ENCODE measurements at places on chromosomes 1 and 21.

- DNase-seq: no peak
These were observed 50.5 kb downstream of the ZFYVE9 start for GRCh38 chr1:52192436-52192835.

GRCh38 chr1:169484101-169484500 is 1.6 kb downstream of the SLC19A2 start:
- no peak for DNase-seq

DNA sequence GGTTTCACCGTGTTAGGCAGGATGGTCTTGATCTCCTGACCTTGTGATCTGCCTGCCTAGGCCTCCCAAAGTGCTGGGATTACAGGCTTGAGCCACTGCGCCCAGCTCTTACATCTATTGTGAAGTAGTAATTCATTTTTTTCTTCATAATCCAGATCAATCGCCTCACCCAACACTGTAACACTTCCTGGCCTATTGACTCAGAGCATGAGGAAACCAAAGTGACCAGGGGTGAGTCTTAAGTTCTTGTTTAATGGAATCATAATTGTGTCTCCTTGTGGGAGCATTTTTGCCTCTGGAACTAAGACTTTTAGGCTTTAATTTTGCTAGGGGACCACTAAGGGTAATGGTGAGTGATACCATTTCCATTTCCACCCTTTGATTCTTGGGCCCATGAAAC is 27.4 kb downstream of the TNFSF18 start:
- no peak for DNase-seq

GRCh38 chr1:175628548-175629317 is 114.7 kb downstream of the TNR start:
- no peak for DNase-seq

DNA sequence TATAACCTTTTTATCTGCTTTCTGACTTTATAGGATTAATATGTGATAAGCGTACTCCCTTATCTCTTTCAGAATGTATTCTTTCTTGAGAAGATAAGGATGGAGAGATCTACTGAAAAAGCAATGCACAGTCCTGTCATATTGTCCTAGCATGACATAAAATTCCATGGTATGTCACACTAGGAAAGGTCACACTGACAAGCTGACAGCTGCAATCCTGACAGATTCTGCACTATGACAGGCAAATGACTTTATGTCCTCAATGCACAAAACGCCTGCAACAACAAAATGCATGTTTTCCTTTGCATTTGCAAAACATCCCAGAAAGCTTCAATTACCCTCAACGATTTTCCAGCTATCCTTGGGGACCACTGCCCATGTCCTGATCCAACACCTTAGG is 393.8 kb downstream of the DSCAM start:
- DNase-seq: no peak

DNA sequence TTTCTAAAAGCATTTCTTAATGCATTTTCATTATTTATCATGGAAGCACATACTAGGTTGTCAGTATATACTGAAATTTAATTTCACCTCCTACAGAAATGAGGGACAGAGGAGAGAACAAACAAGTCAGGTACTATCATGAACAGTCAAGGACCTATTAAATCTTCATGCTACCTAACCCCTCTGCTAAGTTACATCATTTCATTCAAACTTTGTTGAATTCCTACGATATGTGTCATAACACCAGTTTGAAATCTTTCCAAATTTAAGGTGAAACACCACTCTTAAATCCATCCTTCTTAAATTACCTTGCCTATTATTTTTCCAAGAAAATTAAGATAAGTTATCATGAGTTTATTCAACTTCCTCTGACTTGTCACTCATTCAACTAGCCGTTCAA is 78.9 kb downstream of the DENND1B start:
- DNase-seq: no peak

DNA sequence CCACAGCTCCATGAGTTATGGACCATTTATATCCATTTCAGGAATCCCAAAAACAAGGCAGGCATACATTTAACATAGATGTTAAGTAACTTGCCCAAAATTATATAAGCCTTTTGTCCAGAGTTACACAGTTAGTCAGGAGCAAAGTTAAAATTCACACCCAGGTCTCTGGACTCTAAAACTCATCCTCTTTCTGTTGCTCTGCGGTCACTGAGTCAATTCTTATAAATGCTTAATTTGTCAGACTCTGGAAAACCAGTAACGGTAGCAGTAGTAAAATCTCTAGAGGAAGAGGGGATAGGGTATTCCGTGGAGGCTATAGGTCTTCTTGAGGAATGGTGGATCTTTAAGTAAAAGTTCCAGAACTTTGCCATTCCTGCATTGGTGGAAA is 223.6 kb upstream of the JUN start:
- DNase-seq: no peak

GRCh38 chr21:17460094-17460493 is 52.7 kb upstream of the CXADR start:
- DNase-seq: no peak

DNA sequence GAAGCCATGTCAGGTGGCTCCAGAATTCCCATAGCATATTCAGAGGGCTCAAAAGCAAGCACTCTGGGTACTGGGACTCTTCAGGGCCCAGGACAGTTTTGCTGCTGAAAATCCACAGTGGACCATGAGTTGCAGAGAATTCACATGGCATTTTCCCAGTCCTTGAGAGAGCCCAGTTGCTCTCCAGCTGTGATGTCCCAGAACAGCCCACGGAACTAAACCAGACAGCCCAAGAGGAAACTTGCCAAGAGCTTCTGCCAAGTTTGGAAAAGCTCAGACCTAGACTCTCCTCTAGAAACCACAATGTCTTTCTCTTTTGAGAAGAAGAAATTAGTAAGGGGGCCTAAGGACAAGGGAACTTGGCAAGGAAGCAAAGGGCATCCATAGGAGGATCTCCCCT is 69.4 kb downstream of the RGS2 start:
- DNase-seq: no peak

- DNase-seq: no peak
These were observed 12.3 kb upstream of the RASSF5 start for GRCh38 chr1:206495011-206495461.

- peak; percentile 94 for DNase-seq
These were observed 111.4 kb upstream of the ARTN start for GRCh38 chr1:43822040-43822690.

DNA sequence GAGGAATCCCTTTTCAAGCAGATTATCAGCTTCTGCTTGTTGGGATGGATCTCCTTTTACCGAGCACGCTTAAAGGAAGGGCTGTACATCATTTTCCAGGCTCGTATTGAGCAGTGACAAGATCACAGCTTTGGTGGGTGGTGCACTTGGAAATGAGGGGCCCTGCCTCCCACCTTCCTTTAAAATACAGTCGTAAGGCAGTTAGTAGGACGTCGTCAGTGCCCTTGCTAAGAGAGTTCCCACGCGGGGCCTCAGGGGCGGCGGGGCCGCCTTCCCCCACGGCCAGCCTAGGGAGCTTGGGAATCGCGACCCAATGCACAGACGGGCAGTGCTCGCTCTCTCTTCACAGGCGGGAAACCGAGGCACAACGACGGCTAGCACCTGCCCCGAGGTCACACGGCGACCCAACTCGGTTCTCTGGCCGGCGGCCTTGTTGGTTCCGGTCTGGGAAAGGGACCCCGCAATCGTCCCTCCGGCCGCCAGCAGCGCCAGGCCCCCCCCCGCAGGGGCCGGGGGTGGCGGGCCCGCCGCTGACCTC is 58.6 kb downstream of the H3-3A start:
- no peak for DNase-seq

DNA sequence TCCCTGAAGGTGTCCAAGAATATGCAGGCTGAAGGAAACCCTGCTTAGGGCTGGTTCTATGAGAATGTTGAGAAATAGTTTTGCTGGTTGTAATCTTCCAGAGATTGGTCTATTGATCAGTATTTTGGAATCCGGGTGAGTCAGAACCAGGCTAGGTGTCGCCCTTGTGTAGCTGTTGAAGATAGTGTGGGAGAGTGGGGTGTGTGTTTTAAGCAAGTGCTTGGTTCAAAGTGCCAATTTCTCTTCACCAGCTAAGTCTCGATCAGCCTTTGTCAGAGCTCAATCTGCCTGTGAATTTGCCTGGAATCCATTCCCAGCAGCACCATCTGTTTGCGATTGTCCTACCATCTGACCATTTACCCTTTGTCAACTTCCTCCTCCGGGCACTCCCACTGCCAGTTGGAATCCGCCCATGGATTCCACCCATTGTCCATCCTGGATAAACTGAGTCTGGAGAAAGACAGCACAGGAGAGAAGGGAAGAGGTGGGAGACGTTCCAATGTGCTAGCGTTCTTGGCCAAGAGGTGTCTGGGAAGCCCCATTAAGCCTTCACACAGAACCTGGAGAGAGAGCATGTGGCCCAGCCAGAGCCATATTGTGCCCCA is 59.4 kb upstream of the CYP2J2 start:
- no peak for DNase-seq

DNA sequence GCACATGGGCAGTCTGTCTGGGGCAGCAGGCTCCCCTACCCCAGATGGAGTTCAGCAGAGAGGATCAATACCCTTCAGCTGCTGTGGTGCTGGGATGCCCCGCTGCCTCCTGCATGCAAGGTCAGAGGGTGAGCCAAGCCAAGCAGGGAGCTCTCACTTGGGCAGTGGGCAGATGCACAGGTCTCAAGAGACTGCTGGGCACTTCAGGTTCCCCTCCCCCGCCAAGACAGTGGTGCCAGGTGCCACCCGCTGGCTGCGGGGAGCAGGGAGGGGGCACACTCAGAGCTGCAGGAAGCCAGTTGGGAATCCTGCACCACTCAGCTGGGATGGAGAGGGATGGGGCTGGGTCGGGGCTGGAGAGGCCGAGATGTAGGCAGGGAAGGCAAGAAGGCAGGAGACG is 15.8 kb upstream of the EVA1B start:
- DNase-seq: no peak

GRCh38 chr1:12598974-12599373 is 19.0 kb downstream of the DHRS3 start:
- DNase-seq: no peak

DNA sequence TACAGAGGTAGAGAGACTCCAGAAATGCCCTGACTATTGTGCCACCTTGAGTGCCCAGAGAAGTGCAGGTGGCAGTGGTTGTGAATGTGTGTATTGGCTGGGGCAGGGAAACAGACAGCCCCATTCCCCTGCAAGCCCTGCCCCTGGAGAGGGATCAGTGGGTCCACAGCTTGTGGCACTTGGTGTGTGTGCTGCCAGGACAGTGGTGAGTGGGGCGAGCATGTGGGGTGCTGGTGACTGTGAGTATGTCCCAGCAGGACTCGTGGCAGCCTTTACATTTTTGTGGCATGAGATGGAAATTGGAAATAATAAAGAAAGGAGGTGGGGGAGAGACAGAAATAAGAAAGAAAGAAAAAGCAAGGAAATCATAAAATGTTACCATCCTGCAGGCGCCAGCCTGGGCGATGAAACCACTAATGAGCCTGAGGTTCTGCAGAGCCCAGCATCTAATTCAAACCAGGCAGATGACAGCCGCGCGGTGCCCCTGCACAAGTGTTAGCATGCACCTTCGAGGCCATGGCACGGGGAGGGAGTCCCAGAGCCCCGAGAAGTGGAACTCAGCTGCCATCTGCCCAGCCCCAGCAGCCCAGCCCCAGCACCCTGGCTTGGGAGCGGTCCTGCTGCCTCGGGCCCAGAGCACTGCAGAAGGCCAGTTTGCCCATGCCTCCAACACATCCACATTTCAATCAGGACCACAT is 49.1 kb upstream of the ZBTB40 start:
- no peak for DNase-seq

DNA sequence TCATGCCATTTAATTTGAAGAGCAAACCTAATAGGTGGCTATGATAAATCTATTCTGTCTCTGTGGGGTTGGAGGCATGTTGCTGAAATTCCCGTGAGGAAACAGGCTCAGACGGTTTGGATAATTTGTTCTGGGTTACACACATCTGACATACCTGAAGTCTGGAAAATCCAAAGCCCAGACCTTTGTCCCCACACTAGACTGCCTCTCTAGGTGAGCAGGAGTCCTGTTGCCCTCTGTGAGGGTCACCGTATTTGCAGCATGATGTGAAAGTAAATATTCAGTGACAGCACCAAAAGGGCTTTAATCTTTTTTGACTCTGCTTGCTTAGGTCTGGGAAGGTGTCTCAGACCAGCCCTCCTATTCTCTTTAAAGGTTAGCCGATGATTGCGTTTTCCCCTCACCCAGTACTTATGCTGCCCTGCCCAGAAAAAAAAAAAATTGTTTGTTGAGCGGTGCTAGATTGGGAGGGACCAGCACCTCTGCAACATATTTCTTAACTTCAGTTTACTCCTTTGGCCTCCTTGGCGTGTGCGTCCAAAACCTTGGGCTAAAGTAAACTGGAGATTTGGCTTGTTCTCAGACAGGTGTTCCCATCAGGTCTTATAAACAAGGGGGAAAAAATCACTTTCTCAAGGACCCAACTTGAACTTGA is 67.0 kb downstream of the CACHD1 start:
- no peak for DNase-seq

DNA sequence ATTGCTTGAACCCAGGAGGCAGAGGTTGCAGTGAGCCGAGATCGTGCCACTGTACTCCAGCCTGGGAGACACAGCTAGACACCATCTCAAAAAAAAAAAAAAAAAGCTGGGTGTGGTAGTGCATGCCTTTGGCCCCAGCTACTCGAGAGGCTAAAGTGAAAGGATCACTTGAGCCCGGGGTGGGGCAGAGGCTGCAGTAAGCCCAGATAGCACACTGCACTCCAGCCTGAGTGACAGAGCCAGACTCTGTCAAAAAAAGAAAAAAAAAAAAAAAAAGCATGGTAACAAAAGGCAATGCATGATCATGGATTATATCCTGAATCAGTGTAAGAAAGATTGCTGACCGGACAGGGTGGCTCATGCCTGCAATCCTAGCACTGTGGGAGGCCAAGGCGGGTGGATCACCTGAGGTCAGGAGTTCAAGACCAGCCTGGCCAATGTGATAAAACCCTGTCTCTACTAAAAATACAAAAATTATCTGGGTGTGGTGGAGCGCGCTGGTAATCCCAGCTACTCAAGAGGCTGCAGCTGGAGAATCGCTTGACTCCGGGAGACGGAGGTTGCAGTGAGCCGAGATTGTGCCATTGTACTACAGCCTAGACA is 76.3 kb downstream of the RUSC1 start:
- no peak for DNase-seq

GRCh38 chr1:62613325-62613727 is 16.0 kb downstream of the ANGPTL3 start:
- DNase-seq: no peak

DNA sequence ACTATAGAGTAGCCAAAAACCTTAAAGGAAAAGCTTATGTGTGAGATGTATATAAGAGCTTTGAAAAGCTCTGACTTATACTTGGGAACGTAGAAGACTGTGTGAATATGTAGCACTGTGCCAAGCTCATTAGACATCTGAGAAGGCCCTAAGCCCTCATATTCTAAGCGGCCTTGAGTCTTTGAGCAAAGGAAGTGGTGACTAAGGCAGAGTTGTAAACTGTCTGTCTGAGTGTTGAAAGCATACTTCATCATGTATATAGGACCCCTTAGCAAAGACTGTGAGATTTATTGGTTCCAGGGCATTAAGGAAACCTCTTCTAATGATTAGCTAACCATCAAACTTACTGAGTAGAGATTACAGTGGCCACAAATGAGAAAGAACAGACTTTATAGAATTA is 153.3 kb upstream of the LYPLAL1 start:
- no peak for DNase-seq

GRCh38 chr1:224739303-224739996 is 123.3 kb downstream of the CNIH3 start:
- no peak for DNase-seq

All from islet precursor cell (in vitro differentiated cells).